ENCODE measurements at places on chromosomes 1 and 21.

DNA sequence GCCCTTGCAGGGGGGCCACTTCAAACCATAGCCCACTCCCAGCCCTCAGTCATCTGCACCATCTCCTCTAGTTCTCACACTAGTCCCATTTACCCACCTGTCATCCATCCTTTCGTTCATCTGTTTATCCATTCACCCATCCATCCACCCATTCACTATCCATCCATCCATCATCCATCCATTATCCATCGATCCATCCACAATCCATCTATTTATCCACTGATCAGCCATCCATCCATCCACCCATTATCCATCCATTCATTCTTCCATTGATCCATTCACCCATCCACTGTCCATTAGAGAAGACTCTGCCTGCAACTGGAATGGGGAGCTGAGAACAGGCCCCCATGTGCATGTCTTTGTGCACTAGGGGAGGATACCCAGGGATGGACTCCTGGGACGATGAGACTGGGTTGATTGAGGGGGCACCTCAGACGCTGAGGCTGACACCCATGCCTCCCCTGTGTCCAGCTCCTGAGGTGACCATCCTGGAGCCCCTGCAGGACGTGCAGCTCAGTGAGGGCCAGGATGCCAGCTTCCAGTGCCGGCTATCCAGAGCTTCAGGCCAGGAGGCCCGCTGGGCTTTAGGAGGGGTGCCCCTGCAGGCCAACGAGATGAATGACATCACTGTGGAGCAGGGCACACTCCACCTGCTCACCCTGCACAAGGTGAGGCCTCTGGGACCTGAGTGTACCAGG lies 97.9 kb downstream of the TRIM11 start:
- DNase-seq = no peak

- no peak for DNase-seq
Observed at GRCh38 chr1:111729946-111730681, 9.1 kb downstream of the INKA2 start.

DNA sequence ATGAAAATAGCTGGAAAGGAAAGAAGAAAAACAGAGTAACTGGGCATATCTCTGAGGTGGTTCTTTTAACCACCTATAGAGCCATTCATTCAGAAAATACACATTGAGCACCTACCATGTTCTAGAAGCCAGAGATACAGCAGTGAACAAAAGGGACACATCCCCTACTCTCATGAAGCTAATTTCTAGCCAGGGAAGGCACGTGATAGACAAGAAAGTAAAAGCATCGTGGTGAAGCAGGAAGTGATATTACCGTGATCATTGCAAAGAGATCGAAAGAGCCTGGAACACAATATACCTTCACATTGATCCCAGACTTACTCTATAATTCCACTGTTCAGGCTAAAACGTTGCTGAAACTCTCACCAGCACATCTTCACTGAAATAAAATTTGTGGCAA lies 76.0 kb downstream of the TIAM1 start:
- no peak for DNase-seq

DNA sequence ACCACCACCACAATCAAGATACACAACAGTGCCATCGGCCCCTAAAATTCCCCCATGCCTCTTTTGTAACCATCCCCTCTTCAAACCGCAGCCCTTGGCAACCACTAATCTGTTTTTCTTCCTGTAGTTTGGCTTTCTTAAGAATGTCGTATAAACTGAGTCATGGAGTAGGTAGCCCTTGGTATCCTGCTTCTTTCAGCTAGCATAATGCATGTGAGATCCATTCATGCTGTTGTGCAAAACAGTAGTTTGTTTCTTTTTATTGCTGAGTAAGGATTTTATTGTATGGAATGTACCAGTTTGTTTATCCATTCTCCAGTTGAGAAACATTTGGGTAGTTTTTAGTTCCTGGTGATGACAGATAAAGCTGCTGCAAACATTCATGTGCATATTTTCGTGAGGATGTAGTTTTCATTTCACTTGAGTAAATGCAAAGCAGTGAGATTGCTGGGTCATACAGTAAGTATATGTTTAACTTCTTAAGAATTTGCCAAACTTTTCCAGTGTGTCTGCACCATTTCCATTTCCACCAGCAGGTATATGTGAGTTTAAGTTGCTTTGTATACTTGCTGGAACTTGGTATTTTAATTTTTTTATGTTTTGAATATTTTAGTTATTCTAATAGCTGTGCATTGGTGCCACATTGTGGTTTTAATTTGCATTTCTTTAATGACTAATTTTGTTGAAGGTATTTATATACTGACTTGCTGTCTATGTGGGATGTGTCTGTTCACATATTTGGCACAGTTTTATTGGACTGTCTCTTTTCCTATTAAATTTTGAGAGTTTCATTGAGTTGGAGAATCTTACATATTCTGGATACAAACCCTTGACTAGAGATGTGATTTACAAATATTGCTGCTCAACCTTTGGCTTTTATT lies 148.4 kb upstream of the MAP1LC3C start:
- DNase-seq = no peak

GRCh38 chr1:7769673-7770412 lies 1.3 kb upstream of the VAMP3 start:
- no peak for DNase-seq

- no peak for DNase-seq
Observed at GRCh38 chr1:42981255-42981805, 22.7 kb upstream of the SLC2A1 start.

- no peak for DNase-seq
Observed at GRCh38 chr21:39822042-39822441, 45.2 kb upstream of the PCP4 start.

DNA sequence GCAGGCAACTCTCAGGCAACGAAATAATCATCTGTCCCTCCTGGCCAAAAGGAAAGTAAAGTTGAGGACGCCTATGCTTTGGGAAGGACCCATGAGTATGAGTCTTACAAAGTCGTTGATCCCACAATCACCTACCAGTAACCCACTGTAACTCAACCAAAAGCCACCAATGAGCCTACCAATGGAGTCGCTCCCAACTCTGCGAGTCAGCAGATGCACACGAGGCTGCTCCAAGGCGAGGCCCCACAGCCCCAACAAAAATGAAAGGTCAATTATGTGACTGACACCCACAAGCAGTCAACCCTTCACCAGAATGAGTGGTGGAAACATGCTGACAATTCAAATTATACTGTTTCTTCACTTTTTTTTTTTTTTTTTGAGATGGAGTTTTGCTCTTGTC lies 12.0 kb downstream of the SETD4 start:
- DNase-seq = no peak

- DNase-seq = no peak
Observed at GRCh38 chr1:18536915-18537314, 56.2 kb downstream of the KLHDC7A start.

DNA sequence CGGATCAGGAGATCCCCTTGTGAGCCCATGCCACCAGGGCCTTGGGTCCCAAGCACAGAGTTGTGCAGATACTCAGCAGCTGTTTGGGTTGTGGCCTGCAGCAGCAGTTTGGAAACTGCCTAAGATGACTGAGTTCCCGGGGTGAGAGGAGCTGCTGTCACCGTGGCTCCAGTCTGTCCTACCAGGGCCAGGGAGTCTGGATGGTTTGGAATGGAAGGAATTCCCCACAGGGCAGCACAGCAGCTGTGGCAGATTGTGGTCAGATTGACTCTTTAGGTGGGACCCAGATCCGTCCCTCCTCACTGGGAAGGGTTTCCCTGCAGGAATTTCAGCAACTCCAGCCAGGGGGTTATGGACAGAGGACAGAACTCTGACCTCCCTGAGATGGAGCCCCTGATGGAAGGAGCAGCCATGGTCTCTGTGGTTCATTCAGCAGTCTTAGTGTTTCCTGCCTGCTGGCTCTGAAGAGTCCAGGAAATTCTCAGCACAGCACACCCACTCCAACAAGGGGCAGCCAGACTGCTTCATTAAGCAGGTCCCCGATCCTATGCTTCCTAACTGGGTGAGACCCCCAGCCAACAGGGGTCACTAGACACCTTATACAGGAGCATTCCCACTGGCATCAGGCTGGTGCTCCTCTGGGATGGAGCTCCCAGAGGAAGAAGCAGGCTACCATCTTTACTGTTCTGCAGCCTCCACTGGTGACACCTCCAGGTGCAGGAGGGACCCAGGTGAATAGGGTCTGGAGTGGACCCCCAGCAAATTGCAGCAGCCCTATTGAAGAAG lies 51.5 kb upstream of the TNFSF4 start:
- DNase-seq = peak; percentile 23
